ENCODE measurements at places on chromosomes 1 and 21. TPM values are rescaled to one million over a fixed set of nuclear protein-coding genes. Genes with fewer than 3 reads are reported as not detected.

DNA sequence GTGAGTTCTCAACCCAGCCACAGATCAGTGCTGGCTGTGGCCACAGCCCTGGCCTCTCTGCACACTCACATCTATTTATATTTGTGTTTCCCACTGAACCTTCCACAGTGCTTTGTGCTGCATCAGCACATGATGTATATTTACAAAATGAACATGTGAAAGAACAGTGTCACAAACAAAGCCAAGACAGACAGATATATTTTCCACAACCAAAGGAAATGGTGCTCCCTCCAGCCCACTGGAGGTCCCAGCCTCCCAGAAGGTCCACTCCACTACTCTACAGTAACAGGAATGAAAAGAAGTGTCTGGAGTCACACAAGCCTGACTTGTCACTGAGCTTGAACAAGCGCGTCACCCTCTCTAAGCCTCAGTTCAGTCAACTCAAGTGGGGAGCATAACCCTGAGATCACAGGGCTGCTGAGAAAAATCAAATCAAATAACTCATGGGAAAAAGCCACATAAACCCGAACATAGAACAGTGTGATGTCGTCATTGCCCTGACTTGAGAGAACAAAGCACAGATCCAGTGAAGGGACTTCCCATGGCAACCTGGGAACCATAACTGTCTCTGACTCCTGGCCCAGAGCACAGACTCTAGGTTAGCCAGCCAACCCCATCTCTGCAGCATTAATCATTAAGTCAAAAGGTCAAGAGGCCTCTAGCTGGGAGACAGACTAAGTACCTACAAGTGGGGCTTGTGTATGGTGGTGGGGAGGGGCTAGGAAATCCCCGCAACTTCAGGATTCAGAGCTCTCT is 121.2 kb downstream of the TRABD2B start:
- no peak overlapping the region for H3K4me3 ChIP-seq
- H3K36me3 ChIP-seq = no peaks in the 10 kb centered on the region
- H3K27ac ChIP-seq = no peak overlapping the region
- peaks cover 5% of the 10 kb centered on the region for H3K27me3 ChIP-seq

- no peaks in the 10 kb centered on the region for H3K27me3 ChIP-seq
- no peak overlapping the region for H3K4me3 ChIP-seq
- peaks cover 43% of the 10 kb centered on the region for H3K4me1 ChIP-seq
- no peak overlapping the region for H3K27ac ChIP-seq
- DNase-seq = peak; percentile 63
- peaks cover 3% of the 10 kb centered on the region for H3K36me3 ChIP-seq
These were observed 3.2 kb upstream of the RXFP4 start for GRCh38 chr1:155938220-155938627.

Gene LCA5L
- not detected for total RNA-seq

GRCh38 chr21:16071761-16072160 is 342.0 kb downstream of the USP25 start:
- no peak overlapping the region for H3K4me3 ChIP-seq
- no peak overlapping the region for H3K27ac ChIP-seq
- no peaks in the 10 kb centered on the region for H3K36me3 ChIP-seq
- no peaks in the 10 kb centered on the region for H3K4me1 ChIP-seq
- no peak for DNase-seq

DNA sequence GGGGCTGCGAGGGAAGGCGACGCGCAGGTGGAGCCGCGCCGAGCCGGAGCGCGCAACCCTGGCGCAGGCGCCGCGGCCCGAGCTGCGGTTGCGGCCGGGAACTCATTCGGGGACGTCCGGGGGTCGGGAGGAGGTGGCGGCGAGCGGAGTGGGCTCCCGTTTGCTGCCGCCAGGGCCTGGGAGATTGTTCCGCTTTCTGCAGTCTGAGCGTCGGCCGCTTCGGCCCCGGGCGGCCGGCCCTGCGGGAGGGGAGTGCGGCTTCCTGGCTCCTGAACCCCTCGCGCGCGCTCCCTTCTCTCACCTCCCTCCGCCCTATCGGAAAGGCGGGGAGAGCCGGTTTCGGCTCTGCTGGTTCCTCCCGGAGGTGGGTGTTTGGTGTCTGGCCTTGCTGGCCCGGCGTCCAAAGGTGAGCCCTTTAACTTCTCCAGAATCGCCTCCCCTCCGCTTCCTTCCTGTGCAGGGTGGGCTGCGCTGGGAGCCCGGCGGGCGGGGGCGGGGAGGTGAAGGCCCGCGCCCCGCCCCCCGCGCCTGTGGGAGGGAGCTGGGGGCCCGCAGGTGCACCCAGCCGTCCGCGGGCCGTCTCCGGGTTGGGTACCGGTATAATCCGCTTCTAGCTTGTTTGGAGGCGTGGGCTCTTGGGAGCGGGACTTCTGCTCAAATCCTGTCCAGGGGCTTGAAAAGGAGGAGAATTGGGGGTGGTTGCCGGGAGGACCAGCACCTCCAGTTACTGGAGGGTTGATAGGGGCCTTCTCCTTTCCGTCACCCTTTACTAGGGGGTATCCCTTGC is 683 bp downstream of the LRRC8D start:
- H3K36me3 ChIP-seq = peaks cover 5% of the 10 kb centered on the region
- peak; percentile 65 for DNase-seq
- H3K4me1 ChIP-seq = peaks cover 30% of the 10 kb centered on the region
- H3K27me3 ChIP-seq = no peaks in the 10 kb centered on the region
- H3K27ac ChIP-seq = peak overlapping the region; percentile 50

Gene LCE6A
- total RNA-seq = not detected

Measured in activated CD8-positive, alpha-beta T cell treated with anti-CD3 and anti-CD28 coated beads, Interleukin-2, amount 10 ng/mL, durations not matched to agents 7 days and 5 days (primary cell).